Memory B cell (primary cell): ENCODE measurements at places on chromosomes 7 and 10.

GRCh38 chr10:120012131-120012400, 119.5 kb downstream of the SEC23IP start:
- H3K4me3 ChIP-seq = no peak overlapping the region
- no peaks in the 10 kb centered on the region for H3K36me3 ChIP-seq
- H3K27ac ChIP-seq = no peak overlapping the region
- H3K27me3 ChIP-seq = peaks cover 10% of the 10 kb centered on the region
- no peak for DNase-seq
- H3K4me1 ChIP-seq = no peaks in the 10 kb centered on the region

- no peak overlapping the region for H3K4me3 ChIP-seq
- H3K27me3 ChIP-seq = peaks cover 3% of the 10 kb centered on the region
- no peaks in the 10 kb centered on the region for H3K36me3 ChIP-seq
- no peak overlapping the region for H3K27ac ChIP-seq
These were observed 254.6 kb downstream of the TFEC start for GRCh38 chr7:115775981-115776380.

GRCh38 chr7:103766660-103767059, 222.8 kb downstream of the RELN start:
- DNase-seq = no peak
- no peak overlapping the region for H3K4me3 ChIP-seq
- no peak overlapping the region for H3K27ac ChIP-seq
- H3K27me3 ChIP-seq = peaks cover 1% of the 10 kb centered on the region
- no peaks in the 10 kb centered on the region for H3K36me3 ChIP-seq

DNA sequence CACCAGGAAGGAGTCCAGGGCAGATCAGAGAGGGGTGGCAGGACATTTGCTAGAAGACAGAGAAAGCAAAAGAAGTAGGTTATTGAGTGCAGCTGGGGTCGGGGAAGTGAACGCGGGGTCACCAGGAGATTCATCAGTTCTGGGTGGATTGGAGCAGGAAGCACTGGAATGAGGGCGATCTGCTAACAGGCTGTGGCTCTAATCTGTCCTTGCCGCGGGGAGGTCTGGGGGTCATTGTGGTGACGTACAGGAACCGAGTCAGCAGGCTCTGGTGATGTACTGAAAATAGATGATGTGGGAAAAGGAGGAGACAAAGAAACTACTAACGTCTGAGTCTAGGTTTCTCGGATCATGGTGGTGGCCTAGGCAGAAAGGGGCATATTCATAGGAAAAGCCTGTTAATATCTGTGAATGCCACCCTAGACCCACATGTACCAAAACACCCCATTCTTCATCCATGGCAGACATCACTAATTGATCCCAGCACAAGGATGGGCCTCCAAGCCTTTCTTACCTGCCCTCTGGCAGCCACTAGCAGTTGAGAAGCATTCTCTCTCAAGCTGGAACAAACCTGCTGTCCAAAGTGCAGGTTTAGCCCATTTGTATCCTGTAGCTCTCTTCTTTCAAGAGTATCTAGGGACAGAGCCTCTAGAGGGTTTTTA, 134.5 kb downstream of the C10orf105 start:
- DNase-seq = no peak
- H3K27me3 ChIP-seq = peaks cover 5% of the 10 kb centered on the region
- H3K36me3 ChIP-seq = no peaks in the 10 kb centered on the region
- H3K4me1 ChIP-seq = no peaks in the 10 kb centered on the region
- no peak overlapping the region for H3K4me3 ChIP-seq

GRCh38 chr10:86472061-86472460, 49.5 kb downstream of the WAPL start:
- no peak for DNase-seq
- H3K4me1 ChIP-seq = no peaks in the 10 kb centered on the region
- no peaks in the 10 kb centered on the region for H3K27me3 ChIP-seq
- no peak overlapping the region for H3K27ac ChIP-seq

- H3K27ac ChIP-seq = no peak overlapping the region
- DNase-seq = no peak
- no peaks in the 10 kb centered on the region for H3K36me3 ChIP-seq
- H3K4me3 ChIP-seq = no peak overlapping the region
These were observed 24.4 kb downstream of the DLG5 start for GRCh38 chr10:77902159-77902558.

DNA sequence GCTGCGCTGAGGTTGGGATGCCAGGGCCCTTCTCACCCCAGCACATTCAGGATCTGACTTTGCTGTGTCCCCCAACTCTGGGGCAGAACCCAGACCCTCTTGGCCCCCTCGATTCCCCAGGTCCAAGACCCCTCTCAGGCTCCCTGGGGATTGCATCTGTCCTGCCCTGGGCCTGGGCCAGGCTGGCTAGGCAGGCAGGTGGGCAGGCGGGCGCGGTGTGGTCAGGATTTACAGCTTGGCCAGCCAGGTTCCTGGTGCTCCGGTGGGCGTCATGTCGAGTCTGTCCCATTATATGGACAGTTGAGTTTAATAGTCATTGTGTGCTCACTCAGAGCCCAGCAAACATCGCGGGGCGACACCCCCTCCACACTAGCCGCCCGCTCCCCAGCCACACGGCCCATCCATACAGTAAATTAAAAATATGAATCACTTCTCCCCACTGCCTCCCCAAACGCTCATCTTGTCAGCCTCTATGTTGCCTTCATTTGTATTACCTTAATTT, 23.5 kb downstream of the POLL start:
- no peak overlapping the region for H3K4me3 ChIP-seq
- peaks cover 39% of the 10 kb centered on the region for H3K27me3 ChIP-seq
- no peaks in the 10 kb centered on the region for H3K36me3 ChIP-seq
- H3K27ac ChIP-seq = no peak overlapping the region

DNA sequence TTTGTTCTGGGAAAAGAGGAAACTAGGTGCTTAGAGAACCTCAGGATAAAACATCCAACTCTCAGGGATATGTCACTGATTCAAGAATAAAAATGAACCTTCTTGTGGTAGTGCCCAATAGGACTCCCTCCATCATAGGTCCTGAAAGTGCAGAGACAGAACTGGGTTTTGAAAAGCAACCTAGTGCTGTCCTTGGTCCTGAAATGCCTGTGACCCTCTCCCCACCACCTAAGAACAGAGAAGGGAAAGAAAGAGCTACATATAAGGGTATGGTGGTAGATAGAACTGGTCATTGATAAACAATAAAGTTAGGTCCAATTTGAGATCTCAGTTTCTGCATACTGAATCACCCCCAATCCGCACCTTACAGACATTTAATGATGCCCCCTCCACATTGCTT, 953.3 kb downstream of the XPNPEP1 start:
- H3K27me3 ChIP-seq = no peaks in the 10 kb centered on the region
- no peak overlapping the region for H3K4me3 ChIP-seq
- DNase-seq = no peak
- H3K4me1 ChIP-seq = no peaks in the 10 kb centered on the region
- no peaks in the 10 kb centered on the region for H3K36me3 ChIP-seq
- no peak overlapping the region for H3K27ac ChIP-seq

DNA sequence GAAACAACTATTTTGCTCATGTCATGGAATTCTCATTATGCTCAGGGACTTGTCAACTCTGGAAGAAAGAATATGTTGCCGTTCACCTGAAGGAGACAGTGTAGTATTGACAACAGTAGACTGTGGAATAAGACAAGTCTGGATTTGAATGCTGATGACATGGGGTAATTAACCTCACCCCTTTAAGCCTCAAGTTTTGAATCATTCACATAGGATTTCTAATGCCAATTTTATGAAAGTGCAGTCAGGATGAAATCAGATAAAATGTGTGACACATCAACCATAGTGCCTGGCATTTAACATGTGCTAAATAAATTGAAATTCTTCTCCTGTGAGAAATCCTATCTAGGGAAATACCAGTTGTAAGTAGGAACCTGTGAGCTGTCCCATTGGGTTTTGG, 305.8 kb downstream of the KIF20B start:
- H3K36me3 ChIP-seq = no peaks in the 10 kb centered on the region
- H3K27me3 ChIP-seq = peaks cover 5% of the 10 kb centered on the region
- H3K4me1 ChIP-seq = no peaks in the 10 kb centered on the region

- peaks cover 9% of the 10 kb centered on the region for H3K27me3 ChIP-seq
- no peak for DNase-seq
- no peak overlapping the region for H3K4me3 ChIP-seq
- no peaks in the 10 kb centered on the region for H3K4me1 ChIP-seq
These were observed 48.6 kb upstream of the NANOS1 start for GRCh38 chr10:118980870-118981269.

DNA sequence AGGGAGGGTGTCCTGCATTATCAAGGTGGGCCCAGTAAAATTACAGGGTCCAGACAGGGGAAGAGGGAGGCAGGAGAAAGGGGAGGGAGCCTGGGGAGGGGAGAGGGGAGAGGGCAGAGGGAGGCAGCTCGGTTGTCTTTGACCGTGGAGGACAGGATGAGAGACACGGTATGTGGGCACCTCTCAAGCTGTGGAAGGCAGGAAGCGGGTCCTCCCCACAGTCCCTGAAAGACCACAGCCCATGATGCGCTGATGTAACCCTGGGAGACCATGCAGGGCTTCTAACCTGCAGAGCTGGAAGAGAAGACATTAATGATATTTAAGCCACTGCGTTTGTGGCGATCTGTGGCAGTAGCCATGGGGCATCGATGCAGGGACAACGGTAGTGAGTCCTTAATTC, 27.2 kb upstream of the MNX1 start:
- no peak for DNase-seq
- H3K4me1 ChIP-seq = peaks cover 2% of the 10 kb centered on the region
- no peak overlapping the region for H3K27ac ChIP-seq
- H3K4me3 ChIP-seq = no peak overlapping the region

- no peak for DNase-seq
- no peaks in the 10 kb centered on the region for H3K36me3 ChIP-seq
- H3K27me3 ChIP-seq = no peaks in the 10 kb centered on the region
- H3K27ac ChIP-seq = no peak overlapping the region
These were observed 173.7 kb downstream of the POM121L12 start for GRCh38 chr7:53209129-53209528.

GRCh38 chr7:98548971-98549370, 68.1 kb upstream of the NPTX2 start:
- no peak overlapping the region for H3K4me3 ChIP-seq
- peaks cover 11% of the 10 kb centered on the region for H3K27me3 ChIP-seq
- no peaks in the 10 kb centered on the region for H3K36me3 ChIP-seq
- no peaks in the 10 kb centered on the region for H3K4me1 ChIP-seq
- DNase-seq = no peak
- H3K27ac ChIP-seq = no peak overlapping the region

GRCh38 chr7:81414411-81414810, 355.4 kb downstream of the HGF start:
- H3K36me3 ChIP-seq = no peaks in the 10 kb centered on the region
- no peaks in the 10 kb centered on the region for H3K4me1 ChIP-seq
- no peak overlapping the region for H3K4me3 ChIP-seq
- no peaks in the 10 kb centered on the region for H3K27me3 ChIP-seq

DNA sequence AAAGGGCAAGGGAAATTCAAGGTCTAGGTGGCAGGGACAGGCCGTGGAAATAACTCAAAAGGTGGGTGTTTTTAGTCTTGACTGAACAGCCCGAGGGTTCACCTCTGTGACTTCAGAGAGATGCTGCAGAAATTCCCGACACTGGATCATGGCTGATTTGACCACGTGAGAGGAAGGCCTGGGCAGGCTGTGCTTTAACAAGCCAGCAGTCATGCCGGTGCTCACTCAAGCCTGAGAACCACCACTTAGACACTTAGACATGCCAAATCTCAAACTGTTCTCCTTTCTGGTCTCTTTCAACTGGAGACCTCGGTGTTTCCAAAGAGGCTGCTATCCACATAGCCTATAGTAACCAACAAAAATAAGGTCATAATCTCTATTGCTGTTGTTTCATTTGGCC, 15.4 kb downstream of the TECTB start:
- H3K27ac ChIP-seq = no peak overlapping the region
- H3K4me1 ChIP-seq = no peaks in the 10 kb centered on the region
- no peak overlapping the region for H3K4me3 ChIP-seq

DNA sequence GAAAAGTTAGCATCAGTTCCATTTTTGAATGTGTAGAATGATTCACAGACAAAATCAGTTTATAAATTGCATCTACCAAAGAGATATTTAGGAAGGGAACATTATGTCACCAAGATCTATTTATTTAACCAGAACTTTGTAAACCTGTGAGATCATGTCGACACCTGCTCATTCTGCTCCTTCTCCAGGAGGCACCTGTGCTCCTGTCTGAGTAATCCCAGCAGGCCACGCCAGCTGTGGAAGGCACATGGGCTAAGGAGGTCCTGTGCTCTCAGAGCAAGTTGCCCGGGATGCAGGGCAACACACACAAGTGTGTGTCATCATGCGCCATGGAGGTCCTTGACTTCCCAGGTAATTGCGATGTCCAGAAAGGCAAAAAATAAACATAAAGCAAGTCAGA, 45.5 kb upstream of the ADARB2 start:
- H3K4me3 ChIP-seq = no peak overlapping the region
- H3K4me1 ChIP-seq = no peaks in the 10 kb centered on the region
- peaks cover 5% of the 10 kb centered on the region for H3K27me3 ChIP-seq
- H3K36me3 ChIP-seq = no peaks in the 10 kb centered on the region

DNA sequence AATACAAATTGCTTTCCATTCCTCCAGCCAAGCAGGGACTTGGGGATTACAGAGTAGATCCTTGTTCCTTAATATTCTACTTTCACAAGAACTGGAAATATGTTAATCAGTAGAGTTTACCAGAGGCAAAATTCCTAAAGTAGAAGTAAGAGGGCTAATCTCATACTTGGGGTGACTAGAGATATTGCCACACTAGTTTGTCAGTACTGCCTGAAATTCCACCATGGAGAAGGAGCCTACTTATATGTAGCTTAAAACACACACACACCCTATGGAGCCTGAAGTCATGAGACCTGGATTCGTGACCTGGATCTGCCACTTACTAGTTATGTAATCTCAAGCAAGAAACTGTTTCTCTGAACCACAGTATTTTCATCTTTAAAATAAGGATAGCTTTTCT, 33.9 kb downstream of the STRIP2 start:
- no peaks in the 10 kb centered on the region for H3K36me3 ChIP-seq
- no peak for DNase-seq
- no peaks in the 10 kb centered on the region for H3K4me1 ChIP-seq
- no peaks in the 10 kb centered on the region for H3K27me3 ChIP-seq

- H3K36me3 ChIP-seq = no peaks in the 10 kb centered on the region
- no peak overlapping the region for H3K27ac ChIP-seq
- no peak overlapping the region for H3K4me3 ChIP-seq
- H3K4me1 ChIP-seq = no peaks in the 10 kb centered on the region
These were observed 35.0 kb upstream of the HABP2 start for GRCh38 chr10:113517901-113518260.

GRCh38 chr7:151056666-151057505, 811 bp downstream of the CDK5 start:
- peaks cover 5% of the 10 kb centered on the region for H3K27me3 ChIP-seq
- no peak overlapping the region for H3K27ac ChIP-seq
- H3K4me3 ChIP-seq = peak overlapping the region; percentile 93
- DNase-seq = no peak
- H3K36me3 ChIP-seq = peaks cover 8% of the 10 kb centered on the region
- H3K4me1 ChIP-seq = peaks cover 27% of the 10 kb centered on the region

- H3K4me1 ChIP-seq = peaks cover 36% of the 10 kb centered on the region
- H3K4me3 ChIP-seq = no peak overlapping the region
- DNase-seq = no peak
- H3K27me3 ChIP-seq = no peaks in the 10 kb centered on the region
These were observed 99.5 kb upstream of the TNRC18 start for GRCh38 chr7:5523052-5523711.

DNA sequence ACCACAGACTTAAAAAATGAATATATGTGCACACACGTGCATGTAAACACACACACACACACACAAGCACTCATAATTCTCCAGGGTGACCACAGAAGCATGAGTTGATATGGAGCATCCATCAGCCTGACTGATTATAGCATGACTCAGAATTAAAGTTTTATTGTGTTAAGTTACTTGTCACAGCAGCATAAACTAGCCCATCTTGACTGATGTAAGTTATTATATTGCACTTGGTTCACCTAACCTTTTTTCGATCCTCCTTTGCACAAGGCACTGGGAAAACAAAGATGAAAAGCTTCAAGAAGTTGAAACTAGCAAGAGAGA, 18.8 kb upstream of the SLC35G1 start:
- no peaks in the 10 kb centered on the region for H3K4me1 ChIP-seq
- no peak overlapping the region for H3K27ac ChIP-seq
